ENCODE measurements at places on chromosomes 11 and 22.

- no peak for DNase-seq
These were observed 28.8 kb downstream of the SWAP70 start for GRCh38 chr11:9692691-9693090.

DNA sequence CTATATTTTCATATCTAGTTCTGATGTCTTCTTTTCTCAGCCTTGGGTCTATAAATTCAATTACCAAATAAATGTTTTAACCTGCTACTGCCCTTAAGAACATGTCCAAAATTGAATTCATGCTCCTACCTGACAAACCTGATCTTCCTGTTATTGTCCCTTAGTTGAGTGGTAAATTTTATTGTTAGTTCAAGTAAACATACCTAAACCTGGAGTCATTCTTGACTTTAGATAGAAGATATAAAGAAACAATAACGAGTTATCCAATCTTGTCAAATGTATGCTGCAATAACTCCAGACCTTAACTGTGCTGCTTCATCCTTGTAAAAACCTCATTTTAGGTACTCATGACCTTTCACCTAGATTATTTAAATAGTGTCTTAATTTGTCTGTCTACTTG, 34.6 kb upstream of the SC5D start:
- DNase-seq = no peak

DNA sequence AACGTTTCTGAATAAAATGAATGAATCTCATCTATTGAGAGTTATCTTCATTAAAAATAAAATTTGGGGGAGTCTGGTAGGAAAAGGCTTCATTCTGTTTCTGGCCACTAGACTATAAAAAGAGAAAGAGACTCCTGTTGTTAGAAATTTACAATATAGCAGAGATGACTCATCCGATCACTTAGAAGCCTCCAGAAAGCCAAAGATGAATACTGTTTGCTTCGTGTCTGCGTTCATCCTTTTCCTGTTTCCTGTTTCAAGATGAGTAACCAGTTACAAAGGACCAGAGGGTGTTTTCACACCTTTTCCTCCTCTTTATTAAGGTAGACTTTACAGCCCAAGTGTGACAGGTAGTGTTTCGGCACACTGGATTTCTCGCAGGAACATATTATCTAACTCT, 1120.7 kb downstream of the LRRC4C start:
- DNase-seq = no peak

DNA sequence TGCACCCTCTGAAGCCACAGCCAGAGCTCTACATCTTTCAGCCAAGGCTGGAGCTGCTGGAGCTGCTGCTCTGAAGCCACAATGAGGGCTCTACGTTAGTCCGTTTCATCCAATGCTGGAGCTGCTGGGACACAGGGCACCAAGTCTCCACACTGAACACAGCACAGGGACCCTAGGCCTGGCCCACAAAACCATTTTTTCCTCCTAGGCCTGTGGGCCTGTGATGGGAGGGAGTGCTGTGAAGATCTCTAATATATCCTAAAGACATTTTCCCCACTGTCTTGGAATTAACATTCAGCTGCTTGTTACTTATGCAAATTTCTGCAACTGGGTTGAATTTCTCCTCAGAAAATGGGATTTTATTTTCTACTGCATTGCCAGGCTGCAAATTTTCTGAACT, 441.4 kb upstream of the FAT3 start:
- no peak for DNase-seq

GRCh38 chr11:78032090-78032489, 9.0 kb upstream of the KCTD14 start:
- DNase-seq = no peak

DNA sequence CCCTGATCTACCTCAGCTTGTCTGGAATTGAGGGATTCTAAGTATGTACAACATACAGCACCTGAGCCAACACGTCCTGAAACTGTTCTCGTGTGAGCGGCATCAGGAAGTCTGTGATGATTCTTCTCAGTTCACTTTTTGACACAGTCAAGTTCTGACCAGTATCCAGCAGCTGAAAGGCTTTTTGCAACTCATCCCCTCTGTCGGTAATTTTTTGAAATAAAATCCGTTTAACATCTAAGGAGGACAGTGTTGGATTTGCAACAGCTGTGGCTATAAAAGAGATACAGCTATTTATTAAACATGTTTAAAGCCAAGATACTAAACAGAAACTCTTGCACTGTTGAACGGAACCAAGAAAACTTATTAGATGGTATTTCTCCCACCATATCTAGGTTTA, 39.3 kb downstream of the EFCAB6 start:
- DNase-seq = no peak

GRCh38 chr11:7548659-7549274, 35.0 kb downstream of the PPFIBP2 start:
- no peak for DNase-seq

DNA sequence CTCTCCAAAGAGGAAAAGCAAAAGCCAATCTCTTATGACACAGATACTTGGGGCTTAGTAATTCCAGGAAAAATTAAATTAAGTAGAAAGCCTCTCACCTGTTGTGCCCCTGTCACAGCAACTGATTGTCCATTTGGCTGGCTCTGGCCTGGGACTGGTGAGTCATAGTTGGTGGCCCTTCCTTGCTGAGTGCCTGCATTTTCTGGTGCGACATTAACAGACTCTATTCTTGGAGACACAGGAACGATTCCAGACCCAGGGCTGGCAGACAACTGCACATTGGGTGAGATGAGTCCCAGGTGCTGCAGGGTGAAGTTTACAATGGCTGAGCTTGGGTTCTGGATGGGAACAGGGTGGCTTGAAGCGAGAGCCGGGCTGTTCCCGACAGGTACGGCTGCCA, 15.6 kb downstream of the E2F8 start:
- DNase-seq = no peak

- DNase-seq = no peak
These were observed 221.7 kb upstream of the BLID start for GRCh38 chr11:122337704-122338103.

- DNase-seq = no peak
These were observed 574.7 kb downstream of the TBC1D22A start for GRCh38 chr22:47337161-47337621.

DNA sequence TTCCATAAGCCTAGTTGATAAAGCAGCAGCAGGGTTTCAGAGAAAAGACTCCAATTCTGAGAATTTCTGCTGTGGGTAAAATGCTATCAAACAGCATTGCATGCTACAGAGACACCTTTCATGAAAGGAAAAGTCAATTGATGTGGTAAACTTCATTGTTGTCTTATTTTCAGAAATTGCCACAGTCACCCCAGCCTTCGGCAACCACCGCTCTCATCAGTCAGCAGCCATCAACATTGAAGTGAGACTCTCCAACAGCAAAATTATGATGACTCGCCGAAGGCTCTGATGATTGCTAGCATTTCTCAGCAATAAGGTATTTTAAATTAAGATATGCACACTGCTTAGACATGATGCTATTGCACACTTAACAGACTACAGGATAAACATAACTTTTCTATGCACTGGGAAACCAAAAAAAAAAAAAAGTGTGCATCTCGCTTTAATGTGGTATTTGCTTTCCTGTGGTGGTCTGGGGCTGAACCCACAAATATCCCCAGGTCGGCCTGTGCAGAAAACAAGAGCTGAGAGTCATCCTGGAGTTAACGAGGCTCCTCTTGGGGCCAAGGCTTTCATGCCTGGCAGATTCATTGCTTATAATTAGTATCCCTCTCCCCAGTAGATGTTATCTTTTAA, 192.1 kb downstream of the CTTN start:
- no peak for DNase-seq

GRCh38 chr22:47279746-47280145, 517.3 kb downstream of the TBC1D22A start:
- DNase-seq = no peak

- no peak for DNase-seq
These were observed 32.6 kb downstream of the RCOR2 start for GRCh38 chr11:63884196-63884932.

DNA sequence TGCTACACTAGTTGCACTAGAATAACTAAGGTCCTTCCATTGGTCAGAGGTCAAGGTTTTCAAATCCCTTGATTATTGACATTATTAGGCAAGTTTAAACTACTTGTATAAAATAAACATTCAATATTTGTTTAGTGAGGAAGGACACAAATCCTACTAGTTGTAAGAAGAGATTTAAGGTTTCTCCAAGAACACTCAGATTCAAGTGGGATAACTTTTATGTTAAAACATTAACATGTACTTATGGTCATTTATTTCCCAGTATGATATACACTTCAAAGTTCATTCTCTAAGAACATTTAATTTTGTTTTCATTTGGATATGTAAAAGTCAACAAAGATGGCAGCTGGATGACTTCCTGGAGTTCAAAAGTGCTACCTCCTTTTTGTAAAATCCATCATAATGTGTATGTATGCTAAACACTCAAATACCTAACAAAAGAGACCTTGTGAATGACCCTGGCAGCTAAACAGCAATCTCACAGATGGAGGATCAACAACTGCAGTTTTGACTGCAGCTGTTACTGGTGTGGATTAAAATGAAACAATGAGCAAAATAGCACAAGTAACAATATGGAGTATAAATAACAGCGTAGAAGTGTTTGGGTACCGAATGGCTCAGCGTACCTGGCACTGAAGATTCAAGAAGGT, 1.5 kb downstream of the CCDC90B start:
- no peak for DNase-seq
